ENCODE measurements at places on chromosomes 3 and 15.

- no peak for DNase-seq
Measured at GRCh38 chr3:18086078-18086477, 339.1 kb downstream of the SATB1 start.

- DNase-seq = no peak
Measured at GRCh38 chr3:152583963-152584362, 251.0 kb upstream of the P2RY1 start.

- DNase-seq = no peak
Measured at GRCh38 chr3:46095307-46095706, 68.0 kb upstream of the XCR1 start.

- no peak for DNase-seq
Measured at GRCh38 chr3:195302431-195302830, 31.5 kb upstream of the XXYLT1 start.

- DNase-seq = no peak
Measured at GRCh38 chr3:137737208-137737607, 26.9 kb upstream of the SOX14 start.

DNA sequence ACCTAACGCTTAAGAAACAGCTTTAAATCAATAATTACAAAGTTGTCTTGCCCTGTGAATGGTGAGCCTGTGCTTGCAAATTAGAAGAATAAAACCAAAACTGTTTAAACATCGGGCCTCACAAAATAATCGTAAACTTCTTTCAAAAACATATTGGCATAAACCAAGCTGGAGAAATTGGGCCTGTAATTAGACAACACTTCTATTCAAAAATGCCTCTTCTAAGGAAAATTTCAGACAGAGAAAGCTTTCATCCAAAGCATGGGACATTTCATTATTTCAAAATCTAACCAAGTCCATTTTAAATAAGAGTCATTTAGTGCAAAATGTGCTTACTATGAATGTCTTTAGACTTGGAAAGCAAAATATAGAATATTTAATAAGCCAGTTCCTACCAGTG lies 35.5 kb upstream of the GNB4 start:
- DNase-seq = no peak

DNA sequence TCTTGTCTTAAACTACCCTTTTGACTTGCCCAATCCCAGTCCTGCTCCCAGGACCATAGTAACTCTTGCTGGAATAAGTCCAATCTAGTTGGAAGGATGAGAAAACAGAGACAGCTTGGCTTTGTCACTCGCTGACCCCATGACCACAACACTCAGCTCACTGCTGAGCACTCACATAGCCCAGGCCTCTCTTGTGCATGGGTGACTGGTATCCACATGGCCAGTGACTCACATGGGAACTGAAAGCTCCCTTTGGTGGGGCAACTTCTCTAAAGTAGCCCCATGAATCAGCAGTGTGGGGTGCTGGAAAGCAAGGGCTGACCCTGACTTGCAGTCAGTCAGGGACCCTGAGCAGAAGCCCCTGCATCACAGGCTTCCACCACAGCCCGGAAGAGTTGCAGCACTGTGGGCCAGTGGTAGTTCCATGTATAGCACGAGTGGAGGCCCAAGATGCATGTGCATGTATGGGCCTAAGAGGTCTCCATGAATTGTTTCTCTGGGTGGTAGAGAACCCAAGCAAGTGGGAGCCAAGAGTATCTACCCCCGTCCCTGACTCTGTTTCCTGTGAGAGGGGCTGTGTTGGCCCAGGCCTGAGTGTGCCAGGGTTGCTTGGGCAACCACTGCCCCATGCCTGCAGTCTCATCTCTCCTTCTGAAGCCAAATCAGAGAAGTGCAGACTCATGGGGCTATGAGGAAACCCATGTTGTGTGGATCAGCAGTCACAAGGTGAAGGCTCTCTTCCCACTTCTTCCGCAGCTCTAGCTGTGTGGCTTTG lies 62.1 kb upstream of the XCR1 start:
- no peak for DNase-seq

DNA sequence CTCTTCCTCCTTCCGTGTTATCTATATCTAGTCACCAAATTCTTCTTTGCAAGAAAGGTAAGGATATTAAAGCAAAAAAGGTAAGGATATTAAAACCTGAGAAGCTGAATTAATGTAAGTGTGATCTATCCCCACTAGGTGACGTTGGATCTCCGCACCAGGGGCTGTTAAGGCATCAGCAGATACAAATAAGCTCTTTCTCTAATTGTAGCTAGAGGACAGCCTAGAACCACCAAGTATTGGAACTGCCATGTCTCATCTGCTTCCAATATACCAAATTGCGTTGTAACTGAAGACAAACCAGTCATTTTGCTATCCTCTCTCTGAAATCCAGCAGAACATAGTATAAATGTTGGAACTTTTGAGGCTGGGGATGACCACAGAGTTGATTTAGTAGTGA lies 471.2 kb upstream of the TGFBR2 start:
- no peak for DNase-seq

DNA sequence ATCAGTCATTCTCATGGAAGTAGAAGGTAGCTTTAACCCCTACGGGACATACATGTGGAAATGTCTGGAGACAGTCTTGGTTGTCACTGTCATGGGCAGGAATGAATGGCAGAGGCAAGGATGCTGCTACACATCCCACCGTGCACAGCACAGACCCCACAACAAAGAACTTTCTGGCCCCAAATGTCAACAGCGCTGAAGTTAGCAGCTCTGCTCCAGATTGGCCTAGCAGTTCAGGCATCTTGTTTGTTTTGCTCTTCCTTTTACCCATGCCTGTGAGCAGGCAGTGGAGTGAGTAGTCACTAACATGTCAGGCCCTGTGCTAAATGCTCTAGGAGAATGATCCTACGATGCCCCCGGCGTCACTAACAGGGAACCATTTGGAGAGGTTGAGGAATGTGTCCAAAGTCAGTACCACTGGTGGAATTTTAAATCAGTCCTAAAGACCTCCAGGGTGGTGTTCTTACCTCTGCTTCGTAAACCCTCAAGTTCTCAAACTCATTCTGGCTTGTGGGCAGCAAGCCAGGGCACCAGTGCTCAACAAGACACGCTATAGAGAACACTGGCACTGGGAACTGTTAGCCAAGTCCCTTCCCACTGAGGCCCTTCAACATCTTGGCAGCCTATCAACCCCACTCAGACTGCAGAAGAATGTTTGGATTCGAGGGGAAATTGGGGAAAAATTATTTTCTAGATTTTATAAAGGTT lies 142.2 kb downstream of the FOXP1 start:
- DNase-seq = no peak

- DNase-seq = no peak
Measured at GRCh38 chr3:48180021-48180420, 8.2 kb downstream of the CDC25A start.

All from upper lobe of left lung (tissue), 6 donors.